Effector memory CD4-positive, alpha-beta T cell (primary cell): ENCODE measurements at places on chromosomes 7 and 10.

DNA sequence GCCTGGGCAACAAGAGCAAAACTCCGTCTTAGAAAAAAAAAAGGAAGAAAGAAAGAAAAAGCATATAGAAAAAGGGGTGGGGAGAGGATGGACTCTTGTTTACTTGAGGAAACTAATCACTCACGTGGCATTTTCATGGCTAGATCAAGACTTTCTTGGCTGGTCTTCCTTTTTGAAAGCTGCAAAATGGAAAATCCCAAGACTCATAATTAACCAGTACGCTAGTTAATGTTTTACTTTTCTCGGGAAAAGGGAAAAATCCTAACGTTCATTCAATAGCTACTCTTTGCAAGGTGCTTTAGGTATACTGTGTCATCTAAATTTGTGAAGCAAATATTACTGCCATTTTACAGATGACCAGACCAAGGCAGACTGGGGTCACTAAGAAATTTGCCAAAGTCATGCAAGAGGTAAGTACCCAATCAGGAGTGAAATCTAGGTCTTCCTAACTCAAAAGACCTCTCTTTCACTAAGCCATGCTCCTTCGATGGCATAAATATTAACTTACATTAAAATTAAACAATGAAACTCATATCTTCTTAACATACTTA, 24.4 kb downstream of the NAPEPLD start:
- DNase-seq, result no peak

- no peak for DNase-seq
Measured at GRCh38 chr10:74174521-74174920, 23.5 kb downstream of the ADK start.

DNA sequence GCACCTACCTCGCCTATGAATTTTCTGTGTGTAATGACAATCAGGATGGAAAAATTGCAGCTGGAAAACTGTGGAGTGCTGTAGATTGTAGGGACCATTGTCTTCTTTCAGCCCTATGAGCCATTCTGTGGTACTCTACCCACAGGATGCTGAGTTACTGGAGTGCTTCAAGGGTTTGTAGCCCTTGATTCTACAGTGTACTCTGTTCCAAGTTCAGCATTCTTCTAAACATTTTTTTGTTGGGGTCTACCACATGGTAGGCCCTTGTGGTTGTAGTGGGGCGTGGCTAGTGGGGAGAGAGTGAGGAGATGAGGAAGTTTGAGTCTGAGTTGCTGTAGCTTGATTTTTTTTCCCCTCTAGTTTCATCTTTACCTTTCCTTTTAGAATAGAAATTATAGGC, 33.5 kb downstream of the REEP3 start:
- no peak for DNase-seq

GRCh38 chr10:118251791-118252190, 90.3 kb downstream of the FAM204A start:
- no peak for DNase-seq

DNA sequence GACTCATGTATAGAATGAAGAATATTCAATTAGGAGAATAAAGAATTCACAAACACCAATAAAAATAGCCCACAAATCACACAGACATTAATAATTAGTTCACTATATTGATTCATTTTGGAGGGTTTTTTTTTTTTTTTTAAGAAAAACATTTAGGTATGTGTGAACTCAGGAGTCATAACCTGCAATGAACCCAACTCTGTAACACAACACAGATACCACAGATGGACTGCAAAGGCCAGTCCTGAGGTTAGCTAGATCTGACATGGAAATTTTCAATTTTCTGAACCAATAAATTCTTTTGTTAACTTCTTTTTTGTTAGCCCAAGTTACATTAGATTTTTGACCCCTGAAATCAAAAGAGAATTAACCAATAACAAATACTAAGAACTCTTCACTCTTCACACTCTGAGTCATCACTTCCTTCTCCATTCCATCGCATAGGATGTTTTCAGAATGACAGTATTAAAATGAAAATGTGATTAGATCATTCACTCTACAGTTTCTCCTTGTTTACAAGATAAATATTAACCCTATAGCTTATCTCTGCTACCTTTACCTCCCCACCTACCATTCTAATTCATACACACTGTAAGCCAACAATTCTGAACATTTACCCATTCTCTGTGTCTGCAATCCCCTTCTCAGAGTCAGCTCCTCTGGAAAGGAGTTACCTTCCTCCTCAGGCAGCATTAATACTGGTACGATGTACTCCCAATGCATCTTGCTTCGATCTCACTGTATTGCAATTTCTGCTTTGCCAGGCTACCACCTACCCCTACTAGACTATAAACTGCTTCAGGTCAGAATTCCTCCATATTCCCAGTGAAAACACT, 141.5 kb downstream of the LRRN3 start:
- no peak for DNase-seq
